ENCODE measurements at places on chromosomes 1 and 21.

- DNase-seq, result peak; percentile 65
Observed at GRCh38 chr1:32200226-32201010, at the start of gene CCDC28B. CCDC28B (plus strand) TSS chr1:32200595; CDS start chr1:32201936, 1,341 bp downstream.

GRCh38 chr1:153789478-153790034, 14.3 kb downstream of the SLC27A3 start:
- DNase-seq, result no peak

DNA sequence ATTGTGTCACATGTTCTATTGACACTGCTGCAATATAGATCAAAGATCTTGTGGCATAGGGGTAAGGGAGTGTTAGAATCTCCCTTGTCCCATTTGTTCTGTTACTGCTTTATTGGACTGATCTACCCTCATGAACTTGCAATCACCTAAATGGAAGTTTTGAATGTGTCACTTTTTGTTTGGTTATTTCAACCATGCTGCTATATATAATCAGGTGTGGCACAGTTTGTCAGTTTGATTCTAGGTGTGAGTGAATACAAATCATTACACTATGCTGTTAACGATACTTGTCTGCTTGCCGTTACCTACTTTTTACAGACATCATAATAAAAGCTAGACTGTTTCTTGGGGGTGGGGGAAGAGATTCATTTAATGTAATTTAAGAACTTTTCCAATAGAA, 82.6 kb downstream of the MAB21L3 start:
- no peak for DNase-seq

- DNase-seq, result no peak
Observed at GRCh38 chr1:31891280-31891679, 46.9 kb downstream of the PTP4A2 start.

- DNase-seq, result no peak
Observed at GRCh38 chr1:20188455-20188817, 2.1 kb upstream of the PLA2G2C start.

GRCh38 chr1:206030714-206031113, 7.0 kb upstream of the CTSE start:
- DNase-seq, result peak; percentile 60

DNA sequence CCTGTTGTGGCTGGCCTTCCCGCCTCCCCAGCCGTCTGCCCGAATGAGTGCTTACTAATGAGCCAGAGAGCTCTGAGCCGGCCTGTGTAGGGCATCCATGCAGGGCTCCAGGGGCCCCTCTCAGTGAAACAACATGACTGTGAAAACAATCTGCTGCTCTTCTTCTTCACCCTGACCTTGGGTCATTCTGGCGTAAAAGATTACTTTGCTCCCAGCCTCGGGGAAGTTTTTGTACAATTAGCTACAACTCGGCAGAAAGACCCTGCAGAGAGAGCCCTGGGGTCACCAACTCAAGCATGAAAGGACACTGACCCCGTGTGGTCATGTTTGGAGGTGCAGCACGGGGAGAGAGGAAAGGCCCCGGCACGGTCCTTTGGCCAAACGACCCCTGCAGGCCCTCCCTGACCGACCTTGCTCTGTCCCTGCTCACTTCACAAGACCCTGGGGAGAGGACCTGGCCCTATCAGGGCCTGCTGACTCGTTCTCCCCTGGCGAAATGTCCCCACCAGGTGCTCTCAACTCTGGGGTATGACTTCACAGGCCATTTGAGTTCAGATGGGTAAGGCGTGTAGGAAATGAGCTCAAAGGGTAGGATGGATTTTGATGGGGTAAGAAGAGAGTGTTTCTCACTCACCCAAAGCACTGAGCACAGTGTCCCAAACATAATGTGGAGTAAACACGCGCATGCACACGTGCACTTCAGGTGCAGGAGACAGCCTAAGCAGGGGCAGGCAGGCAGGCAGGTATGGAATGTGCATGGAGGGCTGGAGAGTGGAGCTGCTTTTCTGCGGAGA, 22.9 kb upstream of the FAM20B start:
- peak; percentile 79 for DNase-seq

- DNase-seq, result no peak
Observed at GRCh38 chr1:99644279-99645004, 1.5 kb upstream of the PALMD start.

DNA sequence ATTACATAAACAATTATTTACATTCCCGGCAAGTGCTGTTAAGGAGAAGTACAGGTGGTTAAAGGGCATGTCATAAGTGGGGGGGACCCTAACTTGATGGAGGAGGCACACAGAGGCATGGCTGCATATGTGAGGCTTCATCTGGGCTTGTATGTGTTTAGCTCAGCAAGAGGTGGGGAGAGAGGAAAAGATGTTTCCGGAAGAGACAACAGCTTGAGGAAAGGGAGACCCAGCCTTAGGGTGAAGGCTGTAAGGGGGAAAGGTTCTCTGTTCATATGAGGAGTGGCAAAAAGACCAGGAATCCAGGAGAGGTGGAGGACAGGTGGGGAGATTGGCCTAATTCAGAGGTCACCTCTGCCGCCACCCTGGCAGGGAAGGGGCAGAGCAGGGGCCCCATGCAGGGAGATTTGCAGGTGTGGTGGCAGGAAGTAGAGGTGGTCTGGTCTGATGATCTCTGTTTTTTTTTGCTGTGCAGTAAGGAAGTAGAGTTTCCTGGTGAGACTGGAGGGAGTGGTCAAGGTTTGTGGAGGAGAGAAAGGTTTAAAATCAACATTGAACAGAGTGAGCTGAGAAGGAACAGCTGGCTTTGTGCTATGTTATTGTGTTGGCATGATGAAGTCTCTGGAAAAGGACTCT, 9.0 kb downstream of the TRAF5 start:
- DNase-seq, result no peak

- DNase-seq, result peak; percentile 34
Observed at GRCh38 chr21:42021371-42022090, 11.4 kb upstream of the ZBTB21 start.

GRCh38 chr1:232737917-232738316, 67.3 kb upstream of the MAP10 start:
- DNase-seq, result no peak

DNA sequence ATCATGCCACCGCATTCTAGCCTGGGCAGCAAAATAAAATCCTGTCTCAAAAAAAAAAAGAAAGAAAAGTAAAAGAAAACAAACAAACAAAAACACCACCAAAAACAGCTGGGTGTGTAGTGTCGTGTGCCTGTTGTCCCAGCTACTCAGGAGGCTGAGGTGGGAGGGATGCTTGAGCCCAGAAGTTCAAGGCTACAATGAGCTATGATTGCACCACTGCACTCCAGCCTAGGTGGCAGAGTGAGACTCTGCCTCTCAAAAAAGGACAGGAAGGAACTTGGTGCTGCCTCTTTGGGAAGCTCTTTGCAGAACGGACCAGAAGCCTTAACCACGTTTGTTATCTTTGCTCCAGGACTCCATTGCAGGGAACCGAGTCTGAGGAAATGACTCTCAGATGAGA, 11.0 kb downstream of the KIF17 start:
- DNase-seq, result no peak

DNA sequence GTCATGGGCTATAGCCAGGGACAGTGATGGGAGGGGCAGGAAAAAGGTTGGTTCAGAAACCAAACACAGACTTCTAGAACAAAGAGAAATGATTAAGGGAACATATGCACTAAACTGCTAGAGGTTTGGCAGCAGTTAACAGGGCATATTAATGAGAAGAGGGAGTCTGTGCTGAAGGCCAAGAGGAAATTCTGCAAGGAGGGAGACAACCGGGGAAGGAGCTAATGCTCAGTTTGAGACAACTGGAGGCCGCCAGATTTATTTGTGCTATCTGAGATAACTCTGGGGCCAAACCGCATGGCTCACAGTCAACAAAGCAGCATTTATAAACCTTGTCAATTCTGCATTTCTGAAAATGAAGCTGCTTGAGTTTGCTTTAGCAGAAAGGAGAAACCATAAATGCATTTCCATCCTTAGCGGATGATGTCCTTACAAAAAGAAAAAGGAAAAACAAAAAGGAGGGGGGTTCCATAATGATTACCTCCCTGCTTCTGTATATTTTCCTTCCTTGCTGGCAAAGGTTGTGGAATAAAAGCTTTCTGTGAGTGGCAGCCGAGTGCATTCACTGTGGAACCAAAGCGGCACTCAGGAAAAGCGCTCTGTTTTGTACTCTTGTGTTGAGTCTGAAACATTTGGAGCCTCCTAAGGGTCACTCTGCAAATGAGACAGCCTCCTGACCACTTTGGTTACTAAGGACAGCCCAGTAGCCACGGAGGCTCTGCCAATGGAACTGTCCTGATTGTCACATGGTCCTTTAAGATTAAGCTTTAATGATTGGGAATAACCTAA, 70.3 kb downstream of the SIM2 start:
- no peak for DNase-seq

- DNase-seq, result no peak
Observed at GRCh38 chr1:24481101-24481500, 21.5 kb upstream of the RCAN3 start.

- DNase-seq, result no peak
Observed at GRCh38 chr21:29340228-29340627, 41.5 kb downstream of the BACH1 start.

GRCh38 chr1:226599636-226600238, 51.2 kb downstream of the STUM start:
- no peak for DNase-seq

GRCh38 chr1:51819810-51820209, 58.7 kb downstream of the NRDC start:
- DNase-seq, result no peak

- DNase-seq, result no peak
Observed at GRCh38 chr1:48611841-48612240, 139.8 kb upstream of the SPATA6 start.

DNA sequence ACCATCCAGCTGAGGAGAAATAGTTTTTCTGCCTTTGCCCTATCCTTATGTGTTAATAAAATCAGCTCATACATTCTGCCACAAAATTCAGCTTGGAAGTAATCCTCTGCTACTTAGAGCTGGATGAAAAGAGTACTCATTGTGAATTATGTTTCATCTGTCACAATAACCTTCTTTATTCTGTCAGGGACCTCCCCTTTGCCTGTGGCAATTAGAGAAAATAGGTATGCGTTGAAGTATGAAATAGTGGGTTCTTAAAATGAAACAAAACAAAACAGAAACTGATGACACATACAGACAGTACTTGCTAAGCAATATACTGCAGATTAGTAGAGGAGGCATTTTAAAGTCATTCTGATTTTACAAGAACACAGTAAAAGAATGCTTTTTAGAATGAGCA, 578.5 kb downstream of the USP25 start:
- DNase-seq, result no peak

- no peak for DNase-seq
Observed at GRCh38 chr1:88060750-88061491, 623.2 kb upstream of the PKN2 start.

DNA sequence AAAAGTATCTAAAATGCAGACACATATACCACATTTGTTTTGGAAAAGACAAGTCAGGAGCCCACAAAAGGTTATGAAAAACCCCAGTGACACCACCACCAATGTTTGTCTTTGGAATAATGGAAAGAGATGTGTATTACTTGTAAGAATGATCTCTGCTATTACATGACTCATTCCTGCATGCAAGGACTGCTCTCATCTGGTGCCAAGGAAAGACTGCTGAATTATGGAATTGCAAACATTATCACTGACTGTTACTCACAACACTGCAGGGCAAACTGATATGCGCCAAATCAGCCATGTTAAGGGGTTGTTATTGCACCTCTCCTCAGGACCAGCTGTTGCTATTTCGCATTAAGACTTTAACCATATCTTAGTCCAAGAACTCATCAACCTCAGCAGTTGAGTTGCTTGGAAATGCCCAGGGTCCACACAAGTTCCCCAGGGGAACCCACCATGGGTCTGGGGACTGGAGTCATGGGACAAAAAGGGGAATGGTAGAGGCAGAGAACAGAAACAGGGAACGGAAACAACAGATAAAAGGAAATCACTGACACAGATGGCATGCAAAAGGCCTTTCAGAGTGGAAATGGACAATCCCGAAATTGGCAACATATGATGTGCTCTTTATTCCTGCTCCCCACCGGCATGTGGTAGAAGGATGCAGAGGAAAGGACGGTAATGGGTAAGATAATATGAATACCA, 34.4 kb downstream of the CAPZB start:
- no peak for DNase-seq

- DNase-seq, result no peak
Observed at GRCh38 chr1:204842892-204843291, 27.8 kb upstream of the NFASC start.
